ENCODE measurements at places on chromosomes 6 and 20. TPM values are rescaled to one million over a fixed set of nuclear protein-coding genes. Genes with fewer than 3 reads are reported as not detected.

- DNase-seq: peak; percentile 78
Observed at GRCh38 chr20:2767768-2768631, 32.4 kb downstream of the CPXM1 start.

GRCh38 chr20:37365760-37366638, 20.1 kb downstream of the SRC start:
- no peak for DNase-seq

GRCh38 chr6:4613795-4614194, 162.4 kb upstream of the CDYL start:
- no peak for DNase-seq

DNA sequence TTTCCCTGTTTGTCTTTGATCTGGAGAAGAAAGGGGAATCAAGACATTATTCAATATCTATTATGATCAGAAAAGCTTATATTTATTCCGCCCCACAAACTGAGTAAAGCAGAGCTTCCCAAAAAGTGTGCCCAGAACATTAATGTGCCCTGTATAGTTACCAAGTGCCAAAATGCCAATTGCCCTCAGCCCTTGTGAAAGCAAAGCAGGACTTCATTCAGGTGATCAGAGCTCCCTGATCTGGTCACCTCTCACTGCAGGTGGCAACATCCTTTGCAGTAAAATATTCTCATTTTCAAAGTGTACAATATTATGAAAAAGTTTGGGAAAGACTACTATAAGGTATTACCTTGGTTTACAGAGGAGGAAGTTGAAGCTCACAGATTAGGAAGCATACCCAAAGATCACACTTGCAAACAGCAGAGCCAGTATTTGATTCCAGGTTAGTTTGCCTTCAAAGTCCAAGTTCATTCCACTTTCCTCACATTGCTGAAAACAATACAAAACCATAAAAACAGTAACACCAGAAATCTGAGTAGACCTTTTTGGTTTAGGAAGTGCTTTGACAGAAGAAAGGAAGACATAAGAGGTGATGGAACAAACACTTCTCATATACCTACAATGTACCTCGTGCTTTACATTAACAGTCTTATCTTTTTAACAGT, 19.6 kb upstream of the GCLC start:
- no peak for DNase-seq

DNA sequence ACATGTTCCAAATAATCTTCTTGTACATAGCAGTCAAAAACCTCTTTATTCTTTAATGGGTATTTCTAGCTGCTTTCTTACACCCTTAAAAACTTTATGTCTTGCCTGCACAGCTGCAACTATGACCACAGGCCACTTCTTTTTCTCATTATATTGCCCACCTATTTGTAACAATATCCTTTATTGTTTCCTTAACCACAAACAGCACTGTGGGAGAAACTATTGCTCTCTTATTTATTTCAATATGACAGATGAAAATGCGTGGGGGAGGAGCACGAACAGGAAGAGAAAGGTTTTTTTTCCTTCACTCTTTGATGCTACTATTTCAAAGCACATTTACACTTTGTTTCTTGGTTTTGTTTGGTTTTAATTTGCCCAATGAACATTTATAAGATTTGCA, 253.5 kb downstream of the GJA1 start:
- DNase-seq: no peak

DNA sequence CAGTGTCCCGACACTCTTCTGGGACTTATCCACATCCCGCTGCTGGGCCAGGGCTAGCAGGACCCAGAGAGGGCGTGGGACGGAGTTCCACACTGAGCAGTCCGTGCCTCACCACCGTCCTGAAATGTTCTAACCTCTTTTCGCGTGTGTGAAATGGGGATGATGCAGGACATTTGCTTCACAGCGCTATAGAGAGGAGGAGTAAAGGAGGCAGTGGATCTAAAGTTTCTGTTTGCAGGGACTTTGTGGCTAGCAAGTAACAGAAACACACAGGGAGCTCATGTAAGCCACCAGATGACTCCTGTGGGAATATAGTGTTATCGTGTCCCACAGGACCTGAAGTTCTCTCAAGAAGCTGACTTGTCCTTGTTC, 634 bp downstream of the ITPA start:
- DNase-seq: no peak

DNA sequence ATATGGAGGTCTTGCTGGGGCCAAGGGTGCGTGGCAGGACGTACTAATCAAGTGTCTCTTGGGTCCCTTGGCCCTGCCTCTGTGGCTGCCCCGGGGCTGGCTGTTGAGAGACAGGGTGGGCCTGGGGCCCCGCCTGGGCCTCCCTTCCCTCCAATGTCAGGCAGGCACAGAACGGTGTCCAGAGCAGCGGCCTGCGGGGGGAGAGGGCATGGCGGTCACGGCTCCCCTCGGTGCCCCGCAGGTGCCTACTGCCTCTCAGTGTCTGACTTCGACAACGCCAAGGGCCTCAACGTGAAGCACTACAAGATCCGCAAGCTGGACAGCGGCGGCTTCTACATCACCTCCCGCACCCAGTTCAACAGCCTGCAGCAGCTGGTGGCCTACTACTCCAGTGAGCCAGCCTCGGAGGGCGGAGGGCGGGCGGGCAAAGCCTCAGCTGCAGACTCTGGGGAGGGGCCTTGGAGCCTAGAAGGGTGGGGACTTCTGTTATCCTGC, 50.0 kb downstream of the SRC start:
- no peak for DNase-seq

DNA sequence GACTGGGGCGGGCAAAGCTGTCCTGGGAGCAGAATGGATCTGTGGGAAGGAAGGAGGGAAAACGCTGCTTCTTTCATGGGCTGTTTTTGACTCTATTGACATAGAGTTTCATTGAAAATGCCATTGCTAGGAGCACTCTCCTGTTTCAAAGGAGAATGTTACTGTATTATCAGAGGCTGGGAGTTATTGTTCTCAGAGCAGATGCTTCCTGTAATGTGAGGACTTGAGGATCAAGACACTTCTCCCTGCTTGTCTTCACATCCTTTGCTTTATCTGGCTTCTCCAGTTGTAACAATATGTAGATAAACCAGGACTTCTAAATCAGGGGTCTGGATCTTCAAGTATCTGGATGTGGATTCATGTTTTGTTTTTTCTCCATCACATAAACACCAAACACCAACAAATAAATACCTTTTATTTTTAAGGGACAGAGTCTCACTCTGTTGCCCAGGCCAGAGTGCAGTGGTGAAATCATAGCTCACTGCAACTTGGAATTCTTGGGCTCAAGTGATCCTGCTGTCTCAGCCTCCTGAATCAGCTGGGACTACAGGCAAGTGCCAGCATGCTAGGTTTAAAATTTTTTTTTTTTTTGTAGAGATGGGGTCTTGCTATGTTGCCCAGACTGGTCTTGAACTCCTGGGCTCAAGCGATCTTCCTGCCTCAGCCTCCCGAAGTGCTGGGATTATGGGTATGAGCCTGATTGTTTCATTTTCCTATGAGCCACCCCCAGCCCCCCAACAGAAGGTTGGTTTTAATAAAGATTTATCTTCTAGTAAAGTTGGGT, 3.9 kb downstream of the CD109 start:
- no peak for DNase-seq

DNA sequence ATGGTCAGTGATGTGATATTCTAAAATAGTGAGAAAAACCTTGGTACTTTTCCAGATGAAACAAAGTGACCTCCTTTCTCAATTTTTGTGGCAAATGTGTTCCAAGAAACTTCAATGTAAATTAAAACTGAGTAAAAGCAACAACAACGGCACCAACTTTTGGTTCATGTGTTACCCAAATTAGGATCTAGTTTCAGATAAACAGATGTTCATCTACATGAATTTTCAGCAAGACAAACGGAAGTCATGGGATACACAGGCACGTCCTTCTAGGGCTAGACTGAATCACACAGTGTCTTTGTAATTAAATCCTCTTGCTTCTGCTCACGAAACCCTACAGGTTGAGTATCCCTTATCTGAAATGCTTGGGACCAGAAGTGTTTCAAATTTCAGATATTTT, 915.2 kb downstream of the TFAP2A start:
- no peak for DNase-seq

Gene GMNN
- 10.2 TPM for total RNA-seq

- DNase-seq: no peak
Observed at GRCh38 chr6:44668391-44668930, 281.0 kb downstream of the CDC5L start.

GRCh38 chr6:101818051-101818450, 424.5 kb downstream of the GRIK2 start:
- no peak for DNase-seq

GRCh38 chr6:7787137-7787608, 61.3 kb downstream of the BMP6 start:
- no peak for DNase-seq

Gene TRIM31
- total RNA-seq: 0.79 TPM
